NCI-H1436 treated with DMSO at 0.1 percent for 48 hours (cell line): ENCODE measurements at places on chromosomes 1 and 21.

DNA sequence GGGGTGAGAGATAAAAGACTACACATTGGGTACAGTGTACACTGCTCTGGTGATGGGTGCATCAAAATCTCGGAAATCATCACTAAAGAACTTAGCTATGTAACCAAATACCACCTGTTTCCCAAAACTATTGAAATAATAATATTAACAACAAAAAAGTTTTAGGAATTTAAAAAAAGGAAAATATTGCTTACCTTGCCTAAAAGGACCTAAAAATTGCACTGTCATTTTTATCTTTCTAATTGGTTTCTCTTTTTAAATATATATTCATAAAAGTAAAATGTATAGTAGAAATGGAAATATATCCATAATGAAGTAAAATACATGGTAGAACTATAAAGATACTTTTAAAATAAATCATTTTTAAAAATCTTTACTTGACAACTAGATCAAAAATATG lies 719.3 kb upstream of the RGS18 start:
- DNase-seq = no peak

DNA sequence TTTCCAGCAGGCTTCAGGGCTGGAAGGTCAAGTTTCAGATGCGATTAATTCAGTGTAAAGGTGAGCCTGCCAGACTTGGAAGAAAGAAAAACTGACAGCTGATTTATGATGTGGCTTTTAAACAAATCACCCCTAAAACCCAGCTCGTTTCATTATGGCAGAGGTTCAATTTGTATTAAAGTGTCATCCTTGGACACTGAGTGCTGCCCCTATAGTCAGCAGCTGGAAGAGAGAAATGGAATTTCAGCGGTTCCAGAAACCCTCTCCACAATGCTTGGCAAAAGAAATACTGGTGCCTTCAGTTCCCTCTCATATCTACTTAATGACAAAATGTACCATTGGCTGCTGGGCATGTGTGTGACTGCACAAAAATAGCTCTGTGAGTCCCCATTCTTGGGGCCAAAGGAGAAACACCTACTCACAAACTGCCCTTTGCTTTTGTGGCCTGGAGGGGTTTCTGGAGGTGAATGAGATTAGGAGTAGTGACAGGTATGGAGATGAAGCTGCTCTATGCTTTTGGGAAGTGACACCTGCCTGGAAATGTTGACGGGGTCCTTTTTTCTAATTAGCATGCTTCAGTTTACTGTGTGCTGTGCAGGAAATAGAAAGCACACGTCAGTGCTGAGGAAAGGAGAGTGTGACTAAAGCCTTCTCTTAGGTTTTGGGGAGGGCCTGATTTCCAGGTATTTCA lies 95.1 kb upstream of the TSPAN2 start:
- no peak for DNase-seq

GRCh38 chr1:63665824-63666223 lies 72.6 kb downstream of the PGM1 start:
- DNase-seq = no peak

DNA sequence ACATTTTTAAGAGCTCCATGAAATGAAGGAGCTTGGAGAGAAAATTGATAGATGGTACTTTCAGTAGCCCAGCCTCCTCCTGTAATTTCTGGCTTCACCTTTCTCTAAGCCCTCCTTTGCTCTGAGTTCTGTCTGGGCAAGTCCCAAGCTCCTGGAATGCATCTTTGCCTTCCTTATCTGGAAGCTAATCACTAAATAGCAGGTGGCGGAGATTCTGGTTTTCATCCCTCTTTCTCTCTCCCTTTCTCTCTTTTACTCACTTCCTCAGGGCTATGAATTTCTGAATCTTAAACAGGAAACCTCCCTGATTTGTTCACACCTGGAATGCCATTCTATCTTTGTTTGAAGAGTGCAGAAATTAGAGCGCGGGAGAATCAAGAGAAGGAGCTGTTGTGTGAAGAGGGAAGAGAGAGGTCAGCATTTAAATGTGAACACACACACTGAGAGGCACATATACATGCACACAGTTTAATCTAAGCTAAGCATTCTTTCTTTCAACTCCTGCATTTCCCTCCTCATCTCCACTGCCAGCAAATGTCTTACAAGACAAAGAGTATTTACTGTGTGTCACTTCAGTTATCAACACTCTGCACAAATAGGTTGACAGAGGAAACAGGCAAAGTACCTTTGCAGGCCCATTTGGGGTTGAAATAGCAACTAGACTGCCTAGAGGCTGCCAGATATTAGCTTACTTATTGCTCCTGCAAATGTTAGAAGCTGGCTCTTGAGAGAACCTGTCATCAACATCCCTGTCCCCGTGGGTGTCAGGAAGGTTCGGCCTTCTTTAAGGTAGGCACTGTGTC lies 199.4 kb upstream of the CAMK1G start:
- no peak for DNase-seq

GRCh38 chr1:224777180-224777579 lies 152.3 kb upstream of the DNAH14 start:
- DNase-seq = no peak

GRCh38 chr1:184734980-184735379 lies 19.7 kb downstream of the EDEM3 start:
- DNase-seq = no peak

DNA sequence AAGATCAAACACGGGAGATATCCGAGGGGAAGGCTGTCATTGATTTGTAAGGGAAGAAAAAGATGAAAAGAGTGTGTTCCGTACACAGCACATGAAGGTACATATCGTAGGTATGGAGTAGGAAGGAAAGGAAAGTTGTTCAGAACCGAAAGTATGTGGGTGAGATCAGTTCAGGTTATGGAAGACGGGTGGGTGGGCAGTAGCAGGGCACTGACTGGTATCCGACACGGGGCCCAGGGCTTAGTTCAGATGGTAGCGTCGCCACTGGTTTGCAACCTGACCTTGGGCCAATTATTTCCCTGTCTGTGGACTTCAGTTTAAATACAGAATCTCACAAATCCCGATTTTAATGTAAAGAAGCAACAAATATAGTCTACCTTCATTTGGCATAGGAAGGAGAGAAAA lies 27.8 kb upstream of the A3GALT2 start:
- DNase-seq = no peak

- DNase-seq = no peak
Measured at GRCh38 chr1:147824001-147824400, 63.6 kb upstream of the GJA5 start.

- no peak for DNase-seq
Measured at GRCh38 chr21:42779431-42779861, 99.9 kb downstream of the WDR4 start.

GRCh38 chr1:52602856-52603600 lies 857 bp downstream of the GPX7 start:
- no peak for DNase-seq

- DNase-seq = no peak
Measured at GRCh38 chr1:37989361-37989930, 376 bp downstream of the SF3A3 start.

GRCh38 chr1:234597894-234598293 lies 12.1 kb downstream of the IRF2BP2 start:
- no peak for DNase-seq
